Stimulated activated CD8-positive, alpha-beta memory T cell treated with anti-CD3 and anti-CD28 coated beads, Interleukin-2, amount 100 ng/mL, for 1 hour (primary cell): ENCODE measurements at places on chromosomes 6 and 20.

GRCh38 chr20:4507288-4507719 is 214.4 kb upstream of the PRND start:
- DNase-seq, result no peak

DNA sequence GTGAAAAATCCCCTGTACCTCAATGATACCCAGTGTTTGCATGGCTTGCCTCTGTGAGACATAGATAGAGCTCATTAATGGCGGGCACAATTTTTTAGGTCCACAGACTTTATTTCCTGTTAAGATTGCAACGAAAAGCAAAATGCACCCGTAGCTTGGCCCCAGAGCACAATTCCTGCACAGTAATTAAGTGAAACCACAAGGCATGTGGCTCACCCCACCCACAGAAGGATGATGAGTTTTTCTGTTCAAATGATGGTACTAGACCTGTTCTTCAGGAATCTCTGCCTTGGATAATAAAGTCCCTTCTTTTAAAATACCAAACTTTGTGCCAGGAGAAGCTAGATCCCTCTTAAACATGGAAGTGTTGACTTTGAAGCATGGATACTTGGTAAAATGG is 738.1 kb downstream of the QKI start:
- no peak for DNase-seq

DNA sequence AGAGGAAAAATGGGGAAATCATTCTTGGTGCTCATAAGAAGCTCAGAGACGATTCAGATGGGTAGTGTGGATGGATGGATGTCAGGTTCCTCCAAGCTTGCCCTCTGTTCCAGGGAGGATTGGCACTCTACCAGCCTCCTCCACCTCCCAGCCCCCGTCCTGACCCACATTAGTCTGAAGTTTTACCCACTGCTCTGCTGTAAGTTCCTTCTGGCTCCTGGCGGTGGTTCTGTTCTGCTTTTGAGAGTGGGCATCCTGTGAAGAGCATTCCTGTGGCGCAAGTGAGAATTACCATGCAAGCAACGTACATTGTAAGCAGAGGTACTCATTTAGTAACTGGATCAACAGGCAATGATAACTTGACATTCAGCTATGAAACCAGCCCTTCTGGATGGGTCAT is 103.4 kb downstream of the SYNDIG1 start:
- DNase-seq, result no peak

DNA sequence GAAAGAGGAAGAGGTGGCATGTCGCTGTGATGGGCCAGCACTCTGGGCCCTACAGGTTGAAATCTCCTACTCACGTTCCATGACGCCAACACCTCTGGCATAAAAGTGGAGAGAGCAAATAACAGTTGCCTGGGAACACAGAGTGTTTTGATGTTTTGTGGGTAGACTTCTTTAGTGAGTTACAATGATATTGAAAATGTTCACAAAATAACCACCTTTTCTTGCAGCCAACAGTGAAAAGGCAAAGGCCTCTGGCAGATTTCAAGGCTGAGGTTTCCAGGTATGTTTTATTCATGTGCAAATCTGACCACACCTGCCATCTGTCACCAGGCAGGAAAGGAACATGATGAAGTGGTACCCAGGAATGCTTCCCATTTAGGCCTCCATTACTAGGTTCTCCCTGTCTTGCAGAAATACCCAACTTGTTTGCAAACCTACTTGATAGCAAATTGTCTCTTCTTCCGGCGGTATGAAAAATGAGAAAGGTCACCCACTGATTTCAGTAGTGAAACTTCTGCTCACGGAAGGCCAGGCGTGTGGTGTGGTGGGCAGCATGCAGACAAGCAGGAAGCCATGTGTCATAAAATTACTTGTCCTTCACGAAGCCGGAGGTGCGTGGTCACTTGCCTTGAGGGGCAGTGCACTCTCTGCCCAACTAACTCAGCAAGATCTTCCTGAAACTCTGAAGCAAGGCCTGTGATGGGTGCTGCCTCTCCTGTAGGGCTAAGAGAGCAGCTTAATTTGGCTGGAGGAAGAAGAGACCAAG is 299.1 kb upstream of the PRDM1 start:
- DNase-seq, result no peak

- no peak for DNase-seq
Observed at GRCh38 chr20:36261389-36262105, 25.3 kb downstream of the AAR2 start.

DNA sequence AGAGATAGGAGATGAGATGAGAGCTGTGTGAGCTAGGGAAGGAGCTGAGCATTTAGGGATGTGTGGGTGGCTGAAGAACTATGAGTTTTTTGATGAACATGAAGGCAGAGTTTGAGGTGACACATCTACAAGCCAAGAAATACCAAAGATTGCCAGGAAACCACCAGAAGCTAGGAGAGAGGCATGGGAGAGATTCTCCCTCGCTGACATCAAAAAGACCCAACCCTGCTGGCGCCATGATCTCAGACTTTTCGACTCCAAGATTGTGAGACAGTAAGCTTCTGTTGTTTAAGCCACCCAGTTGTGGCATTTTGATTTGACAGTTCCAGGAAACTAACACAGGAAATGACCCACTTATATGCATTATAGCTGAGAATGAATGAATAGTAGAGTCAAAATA is 790.9 kb downstream of the TFAP2A start:
- DNase-seq, result no peak

DNA sequence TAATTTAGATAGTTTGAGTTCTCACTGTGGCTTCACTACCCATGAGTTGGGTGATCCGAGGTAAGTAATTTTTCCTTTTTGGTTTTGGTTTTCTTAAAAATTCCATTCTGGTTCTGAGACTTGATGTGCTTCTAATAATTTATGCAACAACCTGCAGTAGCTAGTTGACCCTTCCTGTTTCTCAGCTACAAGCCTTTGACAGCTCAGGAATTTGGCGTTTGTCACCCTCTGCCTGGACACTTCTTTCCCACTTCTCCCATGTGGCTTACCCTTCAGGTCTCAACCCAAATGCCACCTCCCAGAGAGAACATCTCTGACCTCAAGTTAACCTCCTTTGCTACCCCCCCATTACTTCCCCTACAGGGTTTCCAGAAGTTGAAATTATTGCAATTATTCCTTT is 49.7 kb upstream of the TSHZ2 start:
- DNase-seq, result no peak

DNA sequence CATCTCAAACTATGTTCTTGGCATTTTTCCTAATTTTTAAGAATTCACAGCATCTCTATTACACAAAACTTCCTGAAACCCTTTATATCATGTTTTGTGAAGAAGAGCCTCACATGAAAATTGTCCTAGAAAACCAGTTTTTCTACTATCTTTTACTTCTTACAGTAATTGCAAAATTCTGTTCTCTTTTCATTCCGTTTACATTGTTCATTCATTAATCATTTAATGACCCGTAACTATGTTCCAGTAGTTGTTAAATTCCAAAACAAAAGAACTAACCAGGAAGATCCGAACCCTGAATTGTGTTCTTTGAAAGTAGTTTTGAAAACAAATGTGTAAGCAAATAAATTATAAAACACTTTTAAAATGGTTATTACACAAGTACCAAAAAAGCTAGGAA is 597.0 kb downstream of the EYS start:
- DNase-seq, result no peak

DNA sequence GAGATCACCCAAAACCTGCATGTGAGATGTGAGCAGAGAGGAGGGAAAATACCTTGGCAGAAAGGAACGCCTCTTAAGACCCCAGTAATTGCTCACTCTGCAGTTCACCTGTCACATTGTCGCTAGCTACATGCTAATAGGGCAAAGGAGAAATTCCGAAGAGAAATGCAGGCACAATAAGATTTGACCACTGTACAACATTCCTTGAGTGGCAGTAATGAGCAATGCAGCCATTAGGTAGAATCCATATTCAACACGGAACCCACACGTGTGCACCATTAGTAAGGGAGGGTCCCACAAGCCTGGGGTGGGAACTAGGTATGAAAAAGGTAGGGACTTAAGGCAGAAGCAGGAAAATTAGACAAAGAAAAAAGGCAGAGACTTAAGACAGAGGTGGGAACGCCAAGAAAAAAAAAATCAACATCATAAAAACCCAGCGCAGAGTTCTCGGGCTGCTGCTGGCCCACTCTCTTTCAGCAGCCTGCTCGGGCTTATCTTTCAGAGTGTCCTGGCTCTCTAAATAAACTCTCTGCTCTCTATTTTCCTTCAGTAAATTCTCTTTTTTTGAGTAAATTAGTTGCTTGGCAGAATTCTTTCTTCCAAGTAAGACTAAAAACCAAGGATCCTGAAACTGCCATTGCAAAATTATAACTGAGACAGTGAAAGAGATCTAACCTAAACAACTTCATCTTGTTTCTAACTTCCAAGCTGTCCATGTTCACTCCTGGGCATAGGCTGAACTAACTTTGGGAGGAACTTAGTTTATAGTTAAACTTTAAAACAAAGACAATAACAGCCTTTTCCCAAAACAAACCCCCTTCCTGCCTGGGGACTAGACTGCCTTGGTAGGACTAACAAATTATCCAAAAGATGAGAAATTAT is 116.5 kb downstream of the CD24 start:
- no peak for DNase-seq
